ENCODE measurements at places on chromosomes 4 and X.

GRCh38 chrX:100659431-100660137 lies 15.6 kb downstream of the SRPX2 start:
- DNase-seq: no peak

DNA sequence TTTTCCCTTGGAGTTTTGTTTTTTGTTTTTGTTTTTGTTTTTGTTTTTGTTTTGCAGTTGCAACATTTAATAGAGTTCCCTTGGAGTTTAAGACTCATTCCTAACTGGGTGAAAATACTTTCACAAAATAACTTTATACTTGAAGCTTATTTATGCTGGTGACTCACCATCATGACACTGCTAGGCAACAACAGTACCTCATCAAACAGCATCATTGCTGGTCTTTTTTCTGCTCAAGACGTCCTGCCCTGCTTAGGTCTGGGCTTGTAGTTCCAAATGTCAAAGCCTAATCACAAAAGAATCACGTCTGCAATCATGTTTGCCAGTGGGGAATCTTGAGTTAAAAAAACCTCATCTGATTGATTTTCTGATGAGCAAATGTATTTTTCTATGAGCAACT lies 105.7 kb upstream of the PRPS2 start:
- DNase-seq: no peak

DNA sequence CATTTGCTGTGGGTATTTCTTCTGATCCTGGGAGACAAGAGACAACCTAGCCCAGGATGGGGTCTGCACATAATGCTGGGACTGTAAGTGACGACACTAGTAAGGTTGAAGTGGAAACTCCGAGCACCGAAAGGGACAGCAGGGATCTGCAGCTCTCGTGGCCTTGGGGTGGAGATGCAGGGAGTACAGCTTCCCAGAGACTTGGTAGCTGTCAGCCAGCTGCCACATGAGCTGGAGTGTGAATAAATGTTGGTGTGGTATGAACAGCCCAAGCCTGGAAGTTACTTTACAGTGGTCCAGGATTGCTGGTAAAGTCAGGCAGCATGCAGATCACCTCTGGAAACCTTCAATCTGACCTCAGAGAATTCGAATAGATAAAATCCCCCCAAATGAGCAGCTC lies 97.6 kb downstream of the FAM193A start:
- DNase-seq: no peak

DNA sequence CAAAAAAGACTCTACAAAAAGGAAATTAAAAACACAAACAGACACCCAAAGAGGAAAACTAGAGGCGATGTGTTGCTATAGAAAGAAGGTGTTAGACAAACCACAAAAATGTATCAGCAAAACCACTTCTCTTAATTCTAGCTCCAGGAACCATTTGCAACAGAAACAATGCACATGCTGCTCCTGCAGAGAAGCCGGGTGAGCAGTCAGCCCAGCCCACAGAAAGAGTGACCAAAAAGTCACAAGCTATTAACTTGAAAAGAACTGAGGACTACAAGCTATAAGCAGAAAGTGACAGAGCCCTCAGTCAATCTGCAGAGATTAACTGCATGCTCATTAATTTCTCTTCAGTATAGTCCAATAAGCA lies 96.2 kb upstream of the KLHL13 start:
- no peak for DNase-seq

DNA sequence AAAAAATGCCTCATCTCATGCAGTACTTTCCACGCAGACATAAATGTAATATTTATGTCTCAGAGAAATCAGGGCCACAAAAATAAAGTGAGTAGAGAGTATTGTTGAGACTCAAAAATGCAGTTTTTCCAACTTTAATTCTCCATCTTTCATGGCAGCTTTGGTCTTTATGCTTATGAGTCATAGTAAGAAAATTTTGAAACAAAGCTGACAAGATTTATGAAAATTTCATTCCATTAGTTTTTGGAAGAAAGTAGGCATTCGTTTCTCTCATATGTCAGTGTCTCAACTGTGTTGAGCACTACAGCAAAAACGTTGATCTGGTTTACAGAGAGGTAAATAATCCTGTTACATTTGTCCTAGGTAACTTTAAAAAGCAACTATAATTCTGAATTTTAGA lies 656.8 kb downstream of the IQCM start:
- no peak for DNase-seq

GRCh38 chr4:52957220-52957686 lies 95.1 kb downstream of the RASL11B start:
- no peak for DNase-seq

DNA sequence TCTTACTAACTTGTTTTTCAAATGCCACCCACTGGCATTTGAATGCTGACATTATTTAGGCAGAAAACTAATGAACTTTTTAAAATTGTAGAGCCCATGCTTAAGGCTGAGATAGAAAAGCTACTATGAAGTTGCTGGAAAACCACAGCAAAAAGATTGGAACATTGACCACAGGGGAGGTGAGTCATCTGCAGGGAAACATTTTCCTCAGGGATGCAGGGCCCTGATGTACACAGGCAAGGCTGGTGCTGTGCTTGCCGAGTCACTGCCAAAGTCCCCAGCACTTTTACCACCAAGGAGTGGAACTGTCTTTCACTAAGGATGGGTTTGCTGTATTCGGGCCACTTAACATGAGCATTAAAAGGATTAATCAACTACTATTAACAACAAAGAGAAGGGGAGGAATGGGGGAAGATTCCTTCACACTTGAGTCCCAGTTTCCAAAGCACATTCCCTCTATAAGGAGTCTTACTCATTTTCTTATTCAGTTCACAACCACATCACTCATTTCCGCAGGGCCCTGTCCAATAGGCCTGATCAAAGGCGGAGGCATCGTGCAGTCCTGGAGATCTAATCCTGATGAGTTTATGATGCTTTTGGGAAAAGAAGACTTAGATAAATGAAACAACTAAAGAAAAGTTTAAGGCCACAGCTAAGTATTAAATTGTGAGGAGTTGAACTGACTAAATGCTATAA lies 202.9 kb upstream of the NPY2R start:
- DNase-seq: no peak

- DNase-seq: no peak
These were observed 89.8 kb downstream of the PHKA2 start for GRCh38 chrX:18894156-18894555.

GRCh38 chrX:35622040-35622439 lies 176.1 kb upstream of the MAGEB16 start:
- DNase-seq: no peak

DNA sequence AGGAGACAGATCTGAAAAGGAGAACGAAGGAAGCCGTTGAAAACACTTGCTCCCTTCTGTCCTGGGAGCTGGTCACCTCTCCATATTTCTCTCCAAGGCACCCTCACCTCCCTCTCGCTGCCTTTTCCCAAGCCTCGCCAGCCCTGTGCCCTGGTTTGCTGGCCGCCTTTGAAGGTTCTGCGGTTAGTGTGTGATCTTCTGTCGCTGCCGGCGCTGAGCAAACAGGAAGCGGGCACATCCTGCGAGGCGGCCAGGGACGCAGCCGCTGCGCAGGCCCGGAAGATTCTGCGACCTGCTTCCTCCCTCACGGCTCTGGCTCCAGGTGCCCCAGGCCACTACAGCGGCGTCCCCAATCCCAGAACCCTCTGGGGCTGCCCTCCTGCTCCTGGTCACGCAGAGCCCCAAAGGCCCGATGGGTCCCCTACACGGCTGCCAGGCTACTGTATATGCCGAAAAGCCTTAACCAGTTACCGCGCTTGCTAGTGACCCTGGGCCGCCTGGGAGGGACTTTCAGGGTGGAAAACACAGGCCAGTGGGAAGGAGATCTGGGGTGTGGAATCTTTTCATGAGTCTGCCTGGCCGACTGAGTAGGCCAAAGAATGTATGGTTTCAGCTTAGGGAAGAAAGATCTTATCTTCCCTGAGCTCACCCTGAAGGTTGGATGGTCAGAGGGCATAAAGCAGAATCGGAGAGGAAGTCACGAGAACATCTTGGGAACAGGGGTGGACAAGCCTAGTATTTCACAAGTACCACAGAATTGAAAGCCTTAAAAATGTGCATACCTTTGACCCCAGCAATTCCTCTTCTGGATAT lies 2.3 kb upstream of the SASH3 start:
- DNase-seq: peak; percentile 68

DNA sequence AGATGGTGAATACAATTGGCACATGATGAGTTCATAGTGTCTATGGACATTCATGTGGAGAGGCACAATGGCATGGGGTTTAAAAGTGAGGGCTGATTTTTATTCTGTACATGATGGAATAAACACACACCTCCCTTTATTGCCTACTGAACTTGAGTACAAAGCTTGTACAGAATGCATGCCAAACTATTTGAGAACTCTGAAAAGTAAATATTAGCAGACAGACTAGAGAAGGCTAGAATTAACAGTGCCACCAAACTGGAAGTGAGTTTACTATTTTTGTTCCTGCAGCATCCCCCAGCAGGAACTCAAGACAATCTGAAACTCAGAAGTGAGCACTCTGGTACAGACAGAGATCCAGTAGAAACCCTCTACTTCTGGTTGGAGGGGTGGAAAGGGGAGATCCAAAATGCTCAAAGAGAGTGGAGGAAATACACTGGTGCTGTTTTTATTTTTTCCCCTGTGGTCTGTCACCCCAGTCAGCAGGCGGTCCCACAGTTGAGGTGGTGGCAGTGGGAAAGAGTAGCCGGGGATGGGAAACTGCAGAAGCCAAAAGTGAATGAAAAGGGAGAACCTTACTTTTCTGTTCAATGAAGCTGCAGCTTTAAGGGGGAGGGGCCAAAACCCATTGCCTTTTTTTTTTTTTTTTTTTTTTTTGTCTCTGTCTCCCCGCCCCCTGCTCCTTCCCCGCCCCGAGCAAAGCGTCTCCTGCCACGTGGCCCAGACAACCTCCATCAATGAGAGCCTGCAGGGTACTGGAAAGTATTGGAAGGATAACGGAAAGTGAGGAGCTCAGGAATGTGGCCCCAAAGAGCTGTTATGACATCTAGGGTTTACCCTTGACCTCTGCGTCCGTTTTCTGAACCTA lies 20.5 kb downstream of the AKAP4 start:
- DNase-seq: no peak

- no peak for DNase-seq
These were observed 116.5 kb upstream of the NDST4 start for GRCh38 chr4:115229873-115230272.

DNA sequence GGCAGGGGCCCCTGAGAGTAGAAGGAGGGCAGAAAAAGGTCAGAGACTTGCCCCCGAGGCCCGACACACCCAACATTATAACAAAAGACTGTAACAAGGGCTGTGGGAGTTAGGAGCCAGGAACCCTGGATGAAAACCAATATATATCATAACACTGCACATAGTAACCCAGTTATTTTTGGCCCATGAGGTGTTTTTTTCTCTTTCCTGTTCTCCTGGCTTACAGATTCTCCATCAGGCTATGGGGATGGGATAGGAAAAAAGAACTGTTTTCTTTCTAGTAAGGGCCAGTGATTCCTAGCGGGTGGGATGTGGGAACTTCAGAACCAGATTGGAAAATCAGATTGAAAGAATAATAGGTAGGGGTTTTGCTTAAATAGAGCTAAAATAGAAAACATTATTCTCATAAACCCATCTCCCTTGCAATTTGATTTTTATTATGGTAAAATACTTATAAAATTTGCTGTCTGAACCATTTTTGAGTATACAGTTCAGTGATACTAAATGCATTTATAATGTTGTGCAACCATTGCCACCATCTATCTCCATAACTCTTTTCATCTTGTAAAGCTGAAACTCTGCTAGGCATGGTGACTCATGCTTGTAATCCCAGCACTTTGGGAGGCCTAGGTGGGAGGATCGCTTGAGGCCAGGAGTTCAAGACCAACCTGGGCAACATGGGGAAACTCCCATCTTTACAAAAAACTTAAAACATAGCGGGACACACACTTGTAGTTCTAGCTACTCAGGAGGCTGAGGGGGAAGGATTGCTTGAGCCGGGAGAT lies 33.5 kb downstream of the SNX25 start:
- DNase-seq: no peak

GRCh38 chrX:147846676-147847075 lies 65.0 kb upstream of the FMR1 start:
- DNase-seq: no peak

DNA sequence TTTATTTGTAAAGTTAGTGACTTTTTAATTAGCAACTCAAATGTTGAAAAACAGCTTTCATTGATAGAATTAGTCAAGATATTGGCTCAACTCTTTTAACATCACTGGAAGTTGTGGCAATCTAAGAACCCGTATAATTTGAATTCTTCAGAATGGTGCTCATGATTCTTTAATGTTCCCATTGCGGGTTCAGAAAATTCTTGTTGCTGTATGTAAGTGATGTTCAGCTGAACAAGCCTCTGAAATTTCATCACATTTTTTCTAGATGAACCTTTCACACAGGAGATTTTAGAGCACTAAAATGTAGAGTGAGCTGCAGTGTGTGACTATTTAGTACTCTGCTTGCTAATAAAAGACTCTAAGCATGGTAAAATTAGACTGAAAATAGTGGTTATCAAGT lies 1317.7 kb downstream of the FSTL5 start:
- DNase-seq: no peak

- no peak for DNase-seq
These were observed 115.3 kb upstream of the KLHL4 start for GRCh38 chrX:87402256-87402655.

- DNase-seq: no peak
These were observed 77.1 kb upstream of the RXFP1 start for GRCh38 chr4:158444621-158445020.

- DNase-seq: no peak
These were observed 236.1 kb upstream of the EDNRA start for GRCh38 chr4:147244786-147245185.

DNA sequence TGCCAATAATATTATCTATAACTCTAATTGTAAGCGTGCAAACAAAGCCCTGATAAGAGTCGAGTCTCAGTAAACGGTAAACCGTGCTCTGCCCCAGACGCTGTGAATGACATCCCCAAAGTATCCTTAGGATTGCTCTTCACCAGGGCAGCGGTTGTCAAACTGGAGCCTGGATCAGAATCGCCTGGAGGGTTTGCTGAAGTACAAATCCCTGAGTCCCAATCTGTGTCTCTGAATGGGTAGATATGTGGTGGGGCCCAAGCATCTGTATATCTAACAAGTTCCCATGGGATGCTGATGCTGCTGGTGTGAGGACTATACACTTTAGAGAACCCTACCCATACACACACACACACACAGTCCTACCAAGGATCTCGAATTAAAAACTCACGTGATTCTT lies 813 bp upstream of the APBB2 start:
- DNase-seq: no peak

DNA sequence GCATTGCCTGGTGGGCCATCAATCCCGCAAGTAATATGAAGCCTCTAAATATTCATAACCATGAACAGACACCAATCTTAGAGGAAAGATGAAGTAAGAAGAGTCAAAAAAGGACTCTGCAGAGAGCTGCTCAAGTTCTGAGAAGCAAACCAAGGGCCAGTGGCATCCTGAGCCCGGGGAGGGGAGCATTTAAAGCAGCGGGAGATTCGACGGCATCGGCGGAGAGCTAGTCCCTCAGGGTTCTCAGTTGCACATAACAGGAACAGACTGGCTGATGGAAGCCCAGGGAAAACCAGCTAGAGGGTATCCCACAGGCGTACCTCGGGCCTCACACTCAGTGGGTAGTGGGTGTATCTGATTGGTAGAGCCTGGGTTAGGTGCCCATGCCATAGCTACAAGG lies 4.9 kb upstream of the PNMA6E start:
- DNase-seq: no peak
